Midbrain (tissue), 1 donor: ENCODE measurements at places on chromosomes 3 and 15.

- no peak for DNase-seq
Observed at GRCh38 chr3:192260116-192261010, 467.0 kb downstream of the FGF12 start.

DNA sequence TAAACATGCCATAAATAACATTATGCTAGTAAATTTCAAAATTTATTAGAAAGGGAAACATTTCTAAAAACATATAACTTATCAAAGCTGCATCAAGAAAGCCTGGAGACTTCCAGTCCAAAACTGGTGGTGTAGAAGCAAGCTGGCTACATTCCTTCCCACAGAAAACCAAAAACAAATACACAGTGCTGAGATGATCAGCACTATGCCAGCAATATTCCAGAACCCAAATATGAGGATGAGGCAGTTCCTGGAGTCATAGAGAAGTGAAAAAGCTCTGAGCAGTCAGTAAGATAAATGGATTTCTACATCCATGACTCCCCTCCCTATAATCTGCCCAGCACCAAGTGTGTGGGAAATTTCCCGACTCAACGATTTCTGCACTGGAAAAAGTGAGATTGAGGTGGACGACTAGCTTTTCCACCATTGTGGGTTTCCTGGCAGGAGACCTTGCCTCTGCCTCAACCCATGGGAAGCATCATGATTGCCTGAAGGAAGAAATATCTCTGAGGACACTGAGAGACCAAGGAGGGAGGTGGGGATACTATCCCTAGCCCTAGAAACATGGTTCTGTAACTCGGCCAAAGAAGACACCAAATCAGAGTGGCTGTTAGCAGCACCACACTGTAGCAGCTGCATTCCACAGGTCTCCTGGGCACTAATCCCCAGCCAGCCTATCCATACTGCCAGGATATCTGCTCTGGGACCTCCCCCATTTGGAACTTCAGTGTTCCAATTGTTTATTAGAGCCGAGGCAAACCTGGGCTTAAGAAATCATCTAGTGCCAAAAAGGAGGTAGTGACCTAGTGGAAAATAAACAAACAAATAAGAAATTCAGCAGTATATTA, 11.8 kb upstream of the CLN6 start:
- DNase-seq = no peak

DNA sequence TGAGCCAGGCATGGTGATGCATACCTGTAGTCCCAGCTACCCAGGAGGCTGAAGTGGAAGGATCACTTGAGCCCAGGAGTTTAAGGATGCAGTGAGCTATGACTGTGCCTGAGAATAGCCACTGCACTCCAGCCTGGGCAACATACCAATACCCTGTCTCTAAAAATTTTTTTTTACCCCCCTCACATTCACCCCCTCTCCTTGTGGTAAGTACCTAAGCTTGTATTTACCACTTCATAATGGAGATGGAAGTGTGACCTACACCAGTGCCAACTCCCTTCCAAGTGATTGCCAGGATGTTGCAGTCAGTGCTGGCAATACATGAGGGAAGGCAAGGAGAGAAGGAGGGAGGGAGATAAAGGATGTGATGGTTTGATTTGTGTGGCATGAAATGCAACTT, 84.2 kb downstream of the LRRC28 start:
- no peak for DNase-seq

DNA sequence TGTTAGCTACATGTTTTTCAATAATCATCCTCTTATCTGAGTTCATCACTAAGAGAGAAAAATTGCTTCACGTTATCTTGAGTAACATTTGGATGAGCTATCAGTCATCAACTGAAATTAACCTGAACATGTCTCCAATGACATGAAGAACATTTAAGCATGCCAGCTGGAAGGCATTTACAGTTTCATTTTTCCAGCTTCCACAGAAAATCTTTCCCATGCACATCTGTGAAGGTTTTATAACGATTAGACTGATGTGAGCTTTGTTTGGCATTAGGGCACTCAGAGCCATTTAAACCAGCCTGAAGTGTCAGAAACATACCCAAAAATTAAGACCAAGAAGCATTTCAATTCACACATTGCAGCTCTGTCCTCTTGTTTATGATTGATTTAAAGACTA, 235.8 kb upstream of the ARHGEF26 start:
- DNase-seq = no peak

- no peak for DNase-seq
Observed at GRCh38 chr3:196611761-196612483, 27.6 kb upstream of the NRROS start.

DNA sequence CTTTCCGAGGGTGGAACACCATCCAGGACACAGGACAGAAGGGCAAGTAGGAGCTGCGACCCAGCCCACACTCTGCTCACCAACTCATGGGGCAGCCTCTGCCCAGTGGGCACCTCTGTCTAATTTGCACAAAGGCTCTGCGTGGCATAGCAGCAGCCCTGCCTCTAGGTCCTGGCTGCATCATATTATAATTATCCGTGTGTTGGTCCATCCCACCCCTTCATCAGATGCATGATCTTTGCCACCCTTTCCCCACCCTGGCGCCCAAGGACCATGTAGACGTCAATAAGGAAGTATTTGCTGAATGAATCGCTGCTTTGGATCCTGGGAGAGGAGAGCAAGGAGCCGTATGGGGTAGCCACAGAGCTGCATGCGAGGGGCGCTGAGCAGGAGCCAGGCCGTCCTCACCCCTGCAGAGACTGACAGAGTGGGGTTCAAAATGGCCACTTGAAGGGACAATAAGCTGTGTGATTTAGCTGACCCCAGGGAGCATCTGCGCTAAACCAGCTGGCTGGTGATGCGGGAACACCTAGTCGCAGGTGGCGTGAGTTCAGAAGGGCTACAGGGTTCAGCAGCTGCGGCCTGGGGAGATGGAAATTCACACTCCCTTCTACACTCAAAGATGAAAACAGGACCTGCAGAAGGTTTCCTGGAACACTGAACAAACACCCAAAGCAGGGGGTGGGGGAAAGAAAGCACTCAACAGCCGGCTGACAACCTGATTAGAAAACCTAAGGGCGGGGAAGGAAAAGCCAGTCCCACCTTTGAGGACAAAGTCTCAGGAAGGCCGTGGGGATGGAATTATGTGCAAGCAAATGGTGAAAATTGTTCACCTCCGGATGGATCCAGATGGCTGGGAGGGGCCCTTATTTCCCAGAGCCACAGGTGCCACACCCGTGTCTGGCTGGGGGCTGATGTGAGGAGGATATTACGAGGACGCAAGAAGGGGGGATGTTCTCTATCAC, 6.4 kb downstream of the MGLL start:
- no peak for DNase-seq

DNA sequence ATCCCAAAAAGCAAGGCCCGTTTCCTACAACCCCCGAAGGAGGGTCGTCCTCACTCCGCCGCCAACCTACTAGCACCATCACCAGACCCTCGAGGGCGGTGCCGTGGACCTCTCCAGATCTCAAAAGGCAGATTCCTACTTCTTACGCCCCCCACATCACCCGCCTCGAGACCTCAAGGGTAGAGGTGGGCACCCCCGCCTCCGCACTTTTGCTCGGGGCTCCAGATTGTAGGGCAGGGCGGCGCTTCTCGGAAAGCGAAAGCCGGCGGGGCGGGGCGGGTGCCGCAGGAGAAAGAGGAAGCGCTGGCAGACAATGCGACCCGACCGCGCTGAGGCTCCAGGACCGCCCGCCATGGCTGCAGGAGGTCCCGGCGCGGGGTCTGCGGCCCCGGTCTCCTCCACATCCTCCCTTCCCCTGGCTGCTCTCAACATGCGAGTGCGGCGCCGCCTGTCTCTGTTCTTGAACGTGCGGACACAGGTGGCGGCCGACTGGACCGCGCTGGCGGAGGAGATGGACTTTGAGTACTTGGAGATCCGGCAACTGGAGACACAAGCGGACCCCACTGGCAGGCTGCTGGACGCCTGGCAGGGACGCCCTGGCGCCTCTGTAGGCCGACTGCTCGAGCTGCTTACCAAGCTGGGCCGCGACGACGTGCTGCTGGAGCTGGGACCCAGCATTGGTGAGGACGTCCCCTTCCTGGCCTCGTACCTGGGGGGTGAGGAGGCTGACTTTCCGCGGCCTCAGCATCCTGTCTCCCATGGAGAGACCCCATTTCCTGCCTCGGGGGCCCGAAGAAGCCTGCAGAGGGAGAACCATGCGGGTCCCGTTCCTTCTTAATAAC, at the start of gene MYD88:
Gene MYD88, plus strand, starts transcription at position 313 of the 842 bp plus-strand sequence. Its CDS starts 40 bp downstream, at position 353.
- DNase-seq = peak; percentile 44

DNA sequence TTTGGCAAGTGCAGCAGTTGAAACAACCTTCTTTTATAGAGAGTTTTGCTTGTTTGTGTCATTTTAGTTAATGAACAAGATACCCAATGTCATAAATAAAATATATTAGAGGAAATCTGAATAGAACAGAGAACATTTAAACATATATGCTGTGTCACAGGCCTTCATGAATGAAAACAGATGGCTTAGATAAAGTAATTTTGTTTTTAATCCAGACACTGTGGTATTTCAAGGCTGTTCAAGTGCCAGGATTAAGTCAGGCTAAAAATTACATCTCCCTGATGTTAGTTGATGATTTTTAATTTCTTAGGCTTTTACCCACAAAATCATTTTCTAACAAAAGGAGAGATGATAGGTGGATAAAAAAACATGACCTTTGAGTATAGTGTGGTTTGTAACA, 4.9 kb upstream of the ACKR4 start:
- DNase-seq = no peak

DNA sequence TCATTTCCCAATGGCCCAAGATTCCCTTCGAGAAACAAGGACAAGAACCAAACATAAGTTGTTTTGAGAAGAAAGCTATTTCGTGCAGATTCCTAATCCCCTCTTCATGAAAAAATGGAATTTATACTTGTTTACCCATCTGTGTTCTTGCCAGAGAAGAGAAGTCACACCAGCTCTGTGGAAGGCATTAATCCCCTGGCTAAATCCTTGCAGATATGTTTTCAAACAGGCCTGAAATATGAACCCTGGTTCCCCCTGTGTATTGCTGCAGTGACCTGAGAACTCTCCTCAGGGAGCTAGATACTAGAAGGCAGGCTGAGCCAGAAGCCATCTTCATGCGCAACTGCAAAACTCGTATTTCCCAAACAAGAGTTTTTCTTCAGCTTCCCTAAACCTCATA, 337.7 kb downstream of the NEK10 start:
- no peak for DNase-seq

GRCh38 chr3:120765830-120766493, 23.4 kb downstream of the GTF2E1 start:
- no peak for DNase-seq

GRCh38 chr15:64740311-64741170, 34.8 kb downstream of the RBPMS2 start:
- no peak for DNase-seq

GRCh38 chr15:20348291-20348899, 193.2 kb downstream of the GOLGA6L6 start:
- DNase-seq = no peak

- no peak for DNase-seq
Observed at GRCh38 chr15:66019826-66020398, 150.6 kb downstream of the RAB11A start.

- DNase-seq = no peak
Observed at GRCh38 chr15:89809093-89809786, 5.4 kb downstream of the ANPEP start.

GRCh38 chr3:12005951-12006625, 1.9 kb downstream of the SYN2 start:
- DNase-seq = no peak

- DNase-seq = peak; percentile 49
Observed at GRCh38 chr3:117137065-117137464, 427.5 kb downstream of the TUSC7 start.

- no peak for DNase-seq
Observed at GRCh38 chr3:67418426-67419217, 235.8 kb downstream of the SUCLG2 start.

DNA sequence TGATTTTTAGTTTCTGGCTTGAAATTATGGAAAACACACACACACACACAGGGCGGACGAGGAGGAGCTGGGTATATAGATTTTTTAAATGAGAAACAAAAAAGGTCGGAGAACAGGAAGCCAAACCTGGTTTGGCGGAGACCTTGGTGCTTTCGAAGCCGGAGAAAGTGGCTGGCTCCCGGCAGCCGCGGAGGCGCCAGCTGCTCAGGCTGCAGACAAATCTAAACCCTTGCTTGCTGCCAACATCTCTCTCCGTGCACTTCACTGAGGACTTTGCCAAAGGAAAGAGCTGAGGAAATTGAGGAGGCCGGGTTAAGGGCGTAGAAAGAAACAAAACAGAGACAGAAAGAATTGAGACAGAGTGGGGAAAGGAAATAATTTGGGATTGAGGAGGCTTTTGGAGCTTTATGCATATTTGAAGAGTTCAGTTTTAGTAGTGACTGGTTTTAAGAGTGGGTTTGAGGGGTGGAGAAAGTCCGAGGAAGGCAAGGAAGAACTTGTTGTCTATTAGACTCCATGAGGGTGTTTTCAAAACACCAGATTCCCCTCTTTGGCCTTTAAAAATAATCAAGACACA, 2.2 kb downstream of the ZIC1 start:
- peak; percentile 33 for DNase-seq

GRCh38 chr3:138942861-138943623, 3.9 kb downstream of the FOXL2 start:
- no peak for DNase-seq

GRCh38 chr3:189570916-189571315, 60.3 kb upstream of the TP63 start:
- DNase-seq = no peak

GRCh38 chr3:70488816-70489215, 176.4 kb upstream of the MDFIC2 start:
- no peak for DNase-seq

DNA sequence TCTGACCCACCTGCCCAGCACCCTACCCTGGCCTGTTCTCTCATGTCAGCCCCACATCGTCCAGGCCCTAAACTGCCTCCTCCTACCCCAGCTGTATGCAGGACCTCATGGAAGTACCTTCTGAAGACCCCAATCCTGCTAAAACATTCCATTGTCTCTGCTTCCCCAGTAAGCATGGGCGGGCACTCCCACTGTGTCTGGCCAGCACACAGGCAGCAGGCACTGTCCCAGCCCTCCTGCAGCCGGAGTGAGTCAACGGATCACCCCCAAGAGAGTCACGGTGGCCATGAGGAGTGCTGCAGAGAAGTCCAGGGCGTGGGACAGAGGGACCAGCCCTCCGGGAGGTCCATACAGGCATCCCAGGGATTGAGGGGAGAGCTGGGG, 36.4 kb upstream of the SLCO2A1 start:
- no peak for DNase-seq

GRCh38 chr15:78382114-78382880, 42.1 kb downstream of the CRABP1 start:
- no peak for DNase-seq

- no peak for DNase-seq
Observed at GRCh38 chr3:193910886-193911738, 224.8 kb upstream of the HES1 start.

DNA sequence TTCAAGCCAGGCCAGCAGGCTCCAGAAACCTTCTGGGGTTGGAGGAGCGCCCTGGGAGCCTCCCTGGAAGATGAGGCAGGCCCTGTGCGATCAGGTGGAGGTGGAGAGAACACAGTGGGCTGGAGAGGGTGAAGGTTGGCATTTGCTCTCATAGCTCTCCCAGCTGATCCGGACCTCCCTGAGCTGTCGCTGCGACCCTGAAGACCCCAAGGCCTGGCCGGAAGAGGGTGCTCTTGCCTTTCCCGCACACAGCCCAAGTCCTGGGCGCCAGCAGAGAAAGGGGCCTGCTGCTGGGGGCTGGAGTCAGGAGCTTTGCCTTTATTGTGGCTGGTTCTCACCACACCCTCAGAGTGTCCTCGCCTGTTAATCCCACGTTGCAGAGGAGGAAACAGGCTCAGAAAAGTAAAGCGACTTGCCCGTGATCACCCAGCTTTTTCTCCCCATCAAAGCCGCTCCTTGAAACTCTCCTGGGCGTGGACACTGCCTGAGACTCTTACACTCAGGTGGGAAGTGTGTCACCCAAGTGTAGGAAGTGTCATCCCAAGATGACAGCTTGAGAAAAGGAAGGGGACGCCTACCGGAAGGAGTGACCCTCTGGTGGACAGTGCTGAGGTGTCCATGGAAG, 8.6 kb upstream of the RPL29 start:
- DNase-seq = peak; percentile 74
